ENCODE measurements at places on chromosomes 6 and 20. TPM values are rescaled to one million over a fixed set of nuclear protein-coding genes. Genes with fewer than 3 reads are reported as not detected.

Gene ANKEF1
- total RNA-seq: 0.65 TPM

Gene ORC3
- 14.3 TPM for total RNA-seq

Gene IL17A
- not detected for total RNA-seq

Gene KCNG1
- 3.0 TPM for total RNA-seq

Gene MEI4
- not detected for total RNA-seq

Gene OR2J3
- not detected for total RNA-seq

Gene CST7
- total RNA-seq: not detected
